ENCODE measurements at places on chromosomes 1 and 21.
A peak's percentile ranks its signal among the peaks of the same experiment; 100 is the strongest.

GRCh38 chr21:34782506-34783360 is 113.9 kb downstream of the CLIC6 start:
- no peak for DNase-seq

DNA sequence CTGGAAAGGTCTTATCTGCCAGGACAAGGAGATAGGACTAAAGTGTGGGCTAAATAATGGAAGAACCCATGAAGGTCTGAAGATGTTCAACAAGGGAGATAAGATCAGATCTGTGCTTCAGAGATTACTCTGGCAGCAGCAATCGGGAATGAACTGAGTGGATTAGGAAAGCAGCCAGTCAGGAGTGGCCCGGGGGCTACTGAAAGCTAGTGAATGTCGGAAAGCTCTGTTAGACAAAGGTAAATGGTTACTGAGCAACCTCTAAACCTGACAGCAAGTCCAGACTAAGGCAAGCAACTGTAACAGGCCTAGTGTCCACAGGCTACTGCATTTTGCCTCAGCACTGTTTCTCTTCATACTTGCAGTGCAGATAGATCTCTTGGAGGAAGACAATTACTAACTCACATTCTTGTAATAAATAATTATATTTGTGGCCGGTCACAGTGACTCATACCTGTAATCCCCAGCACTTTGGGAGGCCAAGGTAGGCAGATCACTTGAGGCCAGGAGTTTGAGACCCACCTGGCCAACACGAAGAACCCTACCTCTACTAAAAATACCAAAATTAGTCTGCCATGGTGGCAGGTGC is 12.5 kb downstream of the IQGAP3 start:
- no peak for DNase-seq

DNA sequence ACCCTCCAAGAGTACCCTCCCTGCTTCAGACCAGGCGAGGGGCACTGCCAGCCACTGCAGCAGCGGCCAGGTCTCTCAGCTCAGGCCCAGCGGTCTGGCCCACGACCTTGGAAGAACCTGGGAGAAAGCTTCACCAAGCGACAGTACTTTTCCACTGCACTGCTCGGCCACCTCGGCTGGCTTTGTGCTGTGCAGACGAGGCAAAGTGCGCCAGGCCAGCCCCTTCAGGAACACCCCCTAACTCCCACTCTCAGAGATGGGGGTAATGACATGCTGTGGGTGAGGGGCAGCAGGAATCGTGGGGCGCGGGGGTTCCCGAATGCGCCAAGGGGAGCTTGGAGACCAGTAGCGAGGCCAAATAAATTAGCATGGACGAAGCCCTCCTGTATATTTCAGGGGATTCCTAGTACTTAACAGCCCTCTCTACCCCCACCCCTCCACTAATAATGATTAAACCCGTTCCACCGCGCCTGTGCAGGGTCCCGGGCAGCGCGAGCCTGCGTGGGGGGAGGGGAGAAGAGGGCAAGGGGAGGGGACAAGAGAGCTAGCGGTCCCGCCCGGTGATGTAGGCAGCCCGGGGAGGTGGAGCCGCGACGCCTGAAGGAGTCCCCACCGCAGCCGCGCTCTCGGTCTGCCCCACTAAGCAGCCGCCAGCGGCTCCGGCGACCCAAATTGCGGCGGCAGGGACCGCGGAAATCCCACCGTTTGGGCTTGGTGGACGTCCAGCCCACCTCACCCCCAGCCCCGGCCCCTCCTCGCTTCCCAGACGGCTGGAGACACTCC is at the start of gene FAM43B:
Gene FAM43B (plus strand): TSS at position 629 of the 783 bp plus-strand sequence. CDS start 401 bp downstream, outside the sequence.
- DNase-seq: peak; percentile 96

GRCh38 chr1:59730302-59730701 is 84.4 kb upstream of the HOOK1 start:
- no peak for DNase-seq

GRCh38 chr1:109802901-109803561 is 39.3 kb upstream of the EPS8L3 start:
- DNase-seq: peak; percentile 60

GRCh38 chr21:41475714-41476420 is 32.1 kb downstream of the TMPRSS2 start:
- peak; percentile 55 for DNase-seq

GRCh38 chr1:244639561-244639960 is 13.4 kb upstream of the DESI2 start:
- no peak for DNase-seq

DNA sequence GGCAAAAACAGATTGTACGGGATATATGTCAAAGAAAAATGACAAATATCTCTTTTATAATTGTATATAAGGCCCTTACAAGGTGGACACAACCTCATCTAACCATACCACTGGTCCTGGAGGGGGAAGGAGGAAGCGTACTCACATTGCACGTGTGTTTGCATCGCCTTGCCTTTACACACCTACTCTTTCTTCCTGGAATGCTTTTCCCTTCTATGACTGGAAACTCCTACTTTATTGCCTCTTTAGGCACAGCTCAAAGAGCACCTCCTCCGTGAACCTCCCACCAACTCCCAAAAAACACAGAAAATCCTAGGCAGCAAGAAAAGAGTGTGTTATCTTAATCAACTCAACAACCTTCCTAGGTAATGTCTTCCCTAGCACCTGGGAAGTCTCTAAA is 99.7 kb upstream of the LBR start:
- DNase-seq: no peak

DNA sequence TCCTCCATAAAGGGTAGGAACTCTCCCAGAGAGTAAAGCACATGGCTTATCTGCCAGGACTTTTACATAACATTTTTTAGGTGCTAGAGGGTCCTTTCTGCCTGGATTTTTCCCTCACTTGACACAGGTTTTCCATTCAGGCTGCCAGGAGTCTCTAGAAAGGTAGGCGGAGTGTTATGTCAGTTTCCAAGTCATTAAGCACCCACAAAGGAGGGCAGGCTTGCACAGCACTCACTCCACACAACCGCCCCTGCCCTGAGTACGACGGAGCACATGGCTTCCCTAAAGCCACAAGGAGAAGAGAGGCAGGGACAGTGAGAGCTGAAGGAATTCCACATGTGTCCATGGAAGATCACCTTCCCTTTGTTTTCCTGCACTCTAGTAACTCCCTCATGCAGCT is 55.7 kb downstream of the CAPZB start:
- no peak for DNase-seq

DNA sequence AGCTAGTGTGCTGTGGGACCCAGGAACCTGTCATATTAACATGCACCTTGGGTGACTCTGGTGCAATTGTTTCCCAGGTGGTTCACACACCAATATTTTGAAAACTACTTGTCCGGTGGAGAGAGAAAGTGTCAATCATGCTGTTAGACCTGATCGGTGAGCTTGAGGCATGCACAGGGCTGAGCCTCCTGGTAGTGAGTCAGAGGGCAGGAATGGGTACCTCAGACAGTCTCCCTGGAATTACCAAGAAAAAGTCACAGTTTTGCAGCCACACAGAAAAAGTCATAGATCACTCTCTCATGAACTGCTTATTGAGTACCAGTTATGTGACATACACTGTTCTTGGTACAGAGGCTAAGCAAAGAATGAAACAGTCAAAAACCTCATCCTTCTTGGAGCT is 140.1 kb upstream of the NFIA start:
- no peak for DNase-seq

DNA sequence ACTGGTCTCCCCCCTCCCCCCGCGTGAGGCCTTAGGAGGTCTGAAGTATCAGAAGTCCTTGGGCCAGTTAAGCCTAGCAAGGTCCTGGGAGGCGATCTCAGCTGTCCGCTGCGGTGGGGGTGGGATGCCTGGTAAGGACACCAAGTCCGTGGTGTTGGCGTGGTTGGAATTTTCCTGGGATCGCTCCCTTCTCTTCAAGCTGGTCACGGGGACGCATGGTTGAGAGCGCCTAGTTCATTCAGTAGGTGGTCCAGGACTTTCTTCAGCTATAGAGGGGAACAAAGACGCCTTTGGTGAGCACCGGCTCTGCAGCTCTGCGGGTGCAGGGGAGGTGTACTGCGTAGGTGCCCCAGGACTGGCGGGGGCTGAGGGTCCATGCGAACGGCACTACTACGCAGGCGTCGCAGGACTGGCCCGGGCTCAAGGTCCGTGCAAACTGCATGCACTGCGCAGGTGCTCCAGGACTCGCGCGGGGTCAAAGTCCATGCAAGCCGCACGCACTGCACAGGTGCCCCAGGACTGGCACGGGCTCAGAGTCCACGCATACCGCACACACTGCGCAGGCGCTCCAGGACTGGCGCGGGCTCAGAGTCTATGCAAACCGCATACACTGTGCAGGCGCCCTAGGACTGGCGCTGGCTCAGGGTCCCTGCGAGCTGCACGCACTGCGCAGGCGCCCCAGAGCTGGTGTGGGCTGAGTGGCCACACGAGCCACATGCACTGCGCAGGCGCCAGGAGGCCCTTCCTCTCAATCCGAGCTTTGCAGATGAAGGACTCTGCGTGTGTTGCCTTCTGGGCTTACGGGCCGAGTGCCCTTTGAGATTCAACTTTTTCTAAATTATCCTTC is 36.6 kb upstream of the HMGN1 start:
- peak; percentile 81 for DNase-seq

- DNase-seq: no peak
Observed at GRCh38 chr1:21244154-21244553, 46.1 kb downstream of the ECE1 start.

GRCh38 chr1:76186554-76187170 is 112.1 kb downstream of the ST6GALNAC3 start:
- DNase-seq: no peak

GRCh38 chr1:76080552-76081079 is 6.1 kb downstream of the ST6GALNAC3 start:
- no peak for DNase-seq

DNA sequence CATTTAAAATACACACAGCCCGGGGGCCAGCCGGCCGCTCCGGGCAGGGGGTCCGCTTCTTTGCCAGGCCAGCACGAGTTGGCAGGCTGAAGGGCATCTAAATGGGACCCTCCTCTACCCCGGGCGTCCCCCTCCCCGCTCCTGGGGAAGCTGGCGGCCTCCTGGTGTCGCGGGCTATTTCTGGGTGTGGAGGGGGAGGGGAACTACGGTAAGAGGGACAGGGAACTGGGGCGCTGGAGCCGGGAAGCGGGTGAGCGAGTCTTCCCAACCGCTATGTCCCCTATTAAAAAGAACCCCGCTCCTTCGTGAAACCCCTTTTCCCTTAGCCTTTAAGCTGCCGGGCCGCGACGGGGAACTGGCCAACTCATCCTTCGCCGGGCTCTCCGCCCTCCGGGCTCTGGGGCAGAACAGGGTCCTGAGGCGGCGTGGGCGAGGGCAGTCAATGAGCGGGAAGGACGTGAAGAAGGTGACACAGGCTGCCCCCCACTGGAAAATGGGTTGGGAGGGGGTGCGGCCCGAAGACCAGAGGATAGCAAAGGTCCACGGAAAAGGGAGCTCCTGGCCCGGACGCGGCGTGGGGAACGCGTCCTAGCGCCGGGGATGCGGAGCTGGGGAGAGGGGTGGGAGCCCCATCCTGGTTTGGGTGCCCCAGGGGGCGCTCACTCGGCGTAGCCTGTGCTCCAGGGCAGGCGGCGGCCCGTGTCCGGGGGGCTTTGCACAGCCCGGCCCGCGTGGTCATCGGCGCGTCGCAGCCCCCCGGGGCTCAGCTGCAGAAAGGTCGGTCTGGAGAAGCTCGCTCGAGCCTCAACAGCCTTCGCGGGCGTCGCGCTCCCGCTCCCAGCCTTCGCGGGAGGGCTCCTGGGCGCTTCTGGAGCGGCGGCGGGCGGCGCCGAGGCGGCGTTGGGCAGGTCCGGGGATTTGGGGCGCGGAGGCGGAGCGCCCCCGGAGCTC is 544 bp downstream of the PPM1J start:
- DNase-seq: no peak

GRCh38 chr1:49765034-49765433 is 258.7 kb downstream of the AGBL4 start:
- no peak for DNase-seq

DNA sequence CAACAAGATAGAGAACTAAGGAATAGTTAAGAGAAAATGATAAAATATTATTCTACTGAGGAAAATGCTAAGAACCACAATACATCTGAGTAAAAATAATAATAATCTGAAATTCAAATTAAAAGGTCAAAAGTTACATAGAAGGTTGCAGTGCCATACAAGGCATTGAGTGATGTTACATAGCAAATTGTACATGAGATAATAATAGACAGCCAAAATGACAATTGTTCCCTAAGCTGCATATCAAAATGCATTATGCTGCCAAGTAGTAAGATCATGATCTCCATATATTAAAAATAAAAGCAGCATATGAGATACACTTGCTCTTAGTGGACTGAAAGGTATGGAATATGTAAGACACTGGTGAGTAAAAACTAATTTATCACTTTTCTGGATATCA is 547.7 kb downstream of the KCNT2 start:
- no peak for DNase-seq

- DNase-seq: no peak
Observed at GRCh38 chr1:181166377-181167196, 78.1 kb downstream of the IER5 start.

GRCh38 chr1:11841245-11842153 is 6.1 kb downstream of the NPPA start:
- no peak for DNase-seq

GRCh38 chr1:161174911-161175310 is 2.4 kb downstream of the B4GALT3 start:
- no peak for DNase-seq

DNA sequence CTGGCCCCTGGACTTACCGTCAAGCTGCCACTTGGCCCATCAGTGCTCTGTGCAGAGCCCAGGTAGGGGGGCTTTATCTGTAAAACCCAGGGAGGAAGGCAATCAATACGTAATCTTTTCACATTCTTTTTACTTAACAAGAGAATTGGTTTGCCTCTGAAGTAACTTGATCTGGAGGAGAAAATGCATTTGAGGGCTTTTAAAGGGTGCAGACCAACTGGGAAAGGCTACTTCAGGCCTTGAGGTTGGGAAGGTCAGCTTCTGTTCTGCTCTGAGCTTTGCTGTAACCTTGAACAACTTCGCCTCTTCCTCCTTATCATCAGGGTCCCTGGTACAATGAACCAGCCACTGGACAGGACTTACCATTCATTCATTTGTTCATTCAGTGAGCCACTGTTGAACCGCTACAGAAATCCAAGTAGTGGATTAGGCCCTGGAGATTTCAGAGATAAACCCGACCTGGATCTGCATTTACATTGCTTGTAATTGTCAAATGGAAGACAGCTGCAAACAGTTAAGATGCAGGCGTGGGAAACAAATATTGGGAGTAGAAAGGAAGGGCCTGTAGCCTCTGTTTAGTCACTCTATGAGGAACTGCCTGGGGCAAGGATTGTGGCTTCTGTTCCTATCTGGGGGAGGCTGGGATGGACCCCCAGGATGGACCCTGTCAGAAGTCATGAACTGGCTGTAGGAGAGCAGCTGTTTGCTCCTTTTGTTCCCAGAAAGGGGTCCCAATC is 90.9 kb downstream of the MAN1C1 start:
- DNase-seq: no peak

- no peak for DNase-seq
Observed at GRCh38 chr1:248906753-248907661, 972 bp downstream of the PGBD2 start.

GRCh38 chr1:99163671-99164070 is 100.6 kb upstream of the PLPPR4 start:
- no peak for DNase-seq
